ENCODE measurements at places on chromosomes 5 and 9.

GRCh38 chr9:15778861-15779260 lies 226.0 kb downstream of the CCDC171 start:
- no peak for DNase-seq

DNA sequence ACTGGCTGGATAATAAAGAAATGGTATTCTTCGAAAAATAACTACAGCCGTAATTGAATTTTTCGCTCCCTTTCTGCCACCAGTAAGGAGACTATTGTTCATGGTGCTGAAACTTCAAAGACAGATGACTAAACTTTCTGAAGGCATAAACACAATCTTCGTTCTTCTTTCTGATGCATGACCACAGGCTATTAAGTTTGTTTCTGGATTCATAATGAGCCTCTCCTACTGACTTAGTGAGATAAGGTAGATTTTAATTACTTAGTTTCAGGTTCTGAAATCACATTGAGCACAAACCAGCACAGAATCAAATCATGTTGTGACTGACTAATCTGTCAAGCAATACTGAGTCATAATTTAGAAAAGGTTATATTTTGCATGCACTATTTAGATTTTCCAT lies 441.8 kb upstream of the CCNG1 start:
- DNase-seq: no peak

- DNase-seq: no peak
Observed at GRCh38 chr5:167452136-167452535, 839.3 kb upstream of the WWC1 start.

- no peak for DNase-seq
Observed at GRCh38 chr9:76737154-76737902, 26.9 kb upstream of the PCA3 start.

DNA sequence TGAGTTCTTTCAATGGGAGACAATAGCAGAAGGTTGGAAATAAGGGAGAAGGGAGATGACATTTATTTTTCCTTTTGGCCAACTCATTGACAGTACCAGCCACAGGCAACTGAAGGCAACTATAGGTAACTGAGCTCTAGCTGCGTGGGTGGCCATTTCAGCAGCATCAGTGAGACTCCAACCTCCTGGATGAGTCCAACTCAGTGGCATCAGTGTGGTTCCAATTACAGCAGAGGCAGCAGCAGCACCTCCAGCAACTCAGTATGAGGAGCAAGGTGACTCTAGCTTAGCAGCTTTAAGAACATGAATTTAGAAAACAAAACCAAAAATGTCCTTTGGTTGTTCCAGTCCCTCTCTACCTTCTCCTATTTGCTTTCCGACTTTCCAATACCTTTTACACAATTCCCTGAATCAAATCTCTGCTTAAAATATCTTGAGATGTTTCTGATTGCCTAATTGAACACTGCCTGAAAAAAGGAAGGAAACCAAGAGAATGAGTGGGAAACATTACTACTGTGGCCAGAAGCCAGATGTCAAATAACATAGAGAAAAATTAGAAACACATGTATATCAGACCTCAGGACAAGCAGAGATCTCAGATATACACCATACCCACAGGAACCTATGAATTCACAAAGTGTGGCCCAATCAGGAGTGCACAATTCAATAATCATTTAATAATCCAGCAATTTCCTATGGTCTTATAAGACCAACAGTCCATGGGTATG lies 166.5 kb upstream of the RORB start:
- no peak for DNase-seq

DNA sequence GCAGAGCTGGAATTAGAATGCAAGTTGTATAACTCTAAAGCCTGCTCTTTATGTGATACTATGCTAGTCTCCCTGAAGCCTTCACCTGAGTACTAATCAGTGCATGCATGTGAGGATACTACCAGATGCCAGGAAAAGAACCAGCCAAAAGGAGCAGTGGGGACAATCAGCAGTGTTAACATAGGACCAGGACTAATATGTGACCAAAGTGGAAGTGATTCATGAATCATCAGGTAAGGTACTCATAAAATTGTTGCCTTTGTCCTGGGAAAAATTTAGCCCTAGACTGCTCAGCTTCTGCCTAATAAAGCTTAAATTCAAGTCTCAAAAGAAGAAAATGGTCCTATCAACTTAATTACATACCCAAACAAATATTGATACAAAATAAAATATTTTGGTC lies 13.4 kb upstream of the TSLP start:
- DNase-seq: no peak

- DNase-seq: no peak
Observed at GRCh38 chr9:134358026-134358661, 31.9 kb downstream of the RXRA start.

All from activated CD8-positive, alpha-beta T cell treated with anti-CD3 and anti-CD28 coated beads for 36 hours (primary cell).